ENCODE measurements at places on chromosomes 13 and 19.

- DNase-seq = no peak
Measured at GRCh38 chr13:113304121-113304520, 7.1 kb downstream of the LAMP1 start.

- DNase-seq = no peak
Measured at GRCh38 chr13:30526612-30527495, 61.1 kb upstream of the HMGB1 start.

DNA sequence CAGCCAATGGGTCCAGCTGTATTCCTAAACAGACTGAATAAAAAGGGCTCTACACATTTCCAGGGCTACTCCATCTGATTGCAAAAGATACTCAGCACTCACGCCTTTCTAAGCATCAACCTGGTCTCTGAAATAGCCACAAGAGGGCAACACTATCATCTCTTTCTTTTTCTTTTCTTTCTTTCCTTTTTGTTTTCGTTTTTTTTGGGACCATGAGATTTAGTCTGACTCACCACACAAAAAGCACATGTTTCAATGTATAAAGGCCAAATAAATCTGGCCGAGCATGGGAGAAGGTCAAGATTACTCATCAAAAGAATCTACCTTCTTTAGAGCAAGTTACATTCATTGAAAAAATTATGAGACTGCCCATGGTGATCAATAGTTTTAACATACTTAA lies 805.6 kb upstream of the ARGLU1 start:
- DNase-seq = no peak

GRCh38 chr19:6779206-6779605 lies 6.7 kb downstream of the VAV1 start:
- no peak for DNase-seq

- no peak for DNase-seq
Measured at GRCh38 chr19:28726533-28727479, 486.1 kb downstream of the UQCRFS1 start.

All from esophagus squamous epithelium (tissue), 5 donors.